ENCODE measurements at places on chromosomes 6 and 20.

- no peak for DNase-seq
These were observed 195.7 kb upstream of the KCNG1 start for GRCh38 chr20:51218603-51219002.

GRCh38 chr6:136475686-136476085, 74.5 kb downstream of the MAP7 start:
- DNase-seq: no peak

DNA sequence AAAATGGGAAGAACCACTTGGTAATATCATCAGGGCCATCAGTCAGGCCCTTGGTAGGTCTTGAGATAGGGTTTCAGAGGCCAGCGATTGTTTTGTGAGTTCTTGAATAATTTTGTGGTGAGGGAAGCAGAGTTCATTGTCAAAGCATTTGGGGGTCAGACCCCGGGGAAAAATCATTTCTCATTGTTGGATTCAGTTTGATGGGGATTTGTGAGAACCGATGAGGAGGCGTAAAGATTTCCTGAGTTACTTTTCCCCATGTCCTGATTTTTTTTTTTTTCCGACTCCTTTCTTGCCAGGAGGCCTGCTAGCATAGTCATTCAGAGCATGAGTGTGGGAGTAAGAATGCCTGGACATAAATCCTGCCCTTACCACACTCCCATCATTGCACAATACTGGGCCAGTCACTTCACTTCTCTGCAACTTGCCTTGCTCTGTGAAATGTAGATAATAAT, 60.3 kb downstream of the TSHZ2 start:
- no peak for DNase-seq

DNA sequence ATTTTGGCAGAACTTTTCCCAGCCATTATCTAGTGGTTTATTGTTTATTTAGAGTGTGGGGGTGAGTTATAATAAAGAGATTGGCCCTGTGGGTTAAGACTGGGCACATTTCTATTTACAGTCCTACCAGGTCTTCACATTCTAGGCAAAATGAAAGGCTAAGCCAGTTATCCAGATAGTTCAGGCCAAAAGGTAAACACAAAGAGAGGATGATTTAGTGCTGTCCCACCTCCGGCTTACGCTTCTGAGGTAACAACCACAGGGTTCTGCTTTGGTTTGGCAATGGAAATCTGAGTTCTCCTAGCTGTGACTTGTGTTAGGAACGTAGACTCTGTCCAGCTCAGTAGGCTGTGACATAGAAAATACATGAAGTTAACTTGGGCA, 50.3 kb upstream of the PTPRK start:
- DNase-seq: no peak

DNA sequence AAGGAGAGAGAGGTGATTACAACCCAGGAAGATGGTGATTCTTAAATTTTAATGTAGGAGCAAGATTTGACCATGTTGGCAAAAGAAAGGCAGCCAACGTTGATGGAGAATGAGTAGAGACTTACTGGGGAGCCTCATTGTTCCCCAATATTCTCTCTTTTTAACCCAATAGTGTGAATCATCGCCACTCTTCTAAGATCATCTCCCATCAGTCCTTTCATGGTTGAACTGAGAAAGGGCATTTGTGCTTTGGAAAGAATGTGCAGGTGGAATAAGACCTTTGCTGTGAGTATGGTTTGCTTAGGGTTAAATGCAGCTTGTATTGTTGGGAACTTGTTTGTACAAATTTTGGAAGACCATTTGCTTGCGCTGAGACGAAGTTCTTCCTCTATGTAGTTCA, 231.0 kb downstream of the TBXT start:
- no peak for DNase-seq

GRCh38 chr6:134959603-134960002, 9.7 kb upstream of the ALDH8A1 start:
- DNase-seq: no peak

DNA sequence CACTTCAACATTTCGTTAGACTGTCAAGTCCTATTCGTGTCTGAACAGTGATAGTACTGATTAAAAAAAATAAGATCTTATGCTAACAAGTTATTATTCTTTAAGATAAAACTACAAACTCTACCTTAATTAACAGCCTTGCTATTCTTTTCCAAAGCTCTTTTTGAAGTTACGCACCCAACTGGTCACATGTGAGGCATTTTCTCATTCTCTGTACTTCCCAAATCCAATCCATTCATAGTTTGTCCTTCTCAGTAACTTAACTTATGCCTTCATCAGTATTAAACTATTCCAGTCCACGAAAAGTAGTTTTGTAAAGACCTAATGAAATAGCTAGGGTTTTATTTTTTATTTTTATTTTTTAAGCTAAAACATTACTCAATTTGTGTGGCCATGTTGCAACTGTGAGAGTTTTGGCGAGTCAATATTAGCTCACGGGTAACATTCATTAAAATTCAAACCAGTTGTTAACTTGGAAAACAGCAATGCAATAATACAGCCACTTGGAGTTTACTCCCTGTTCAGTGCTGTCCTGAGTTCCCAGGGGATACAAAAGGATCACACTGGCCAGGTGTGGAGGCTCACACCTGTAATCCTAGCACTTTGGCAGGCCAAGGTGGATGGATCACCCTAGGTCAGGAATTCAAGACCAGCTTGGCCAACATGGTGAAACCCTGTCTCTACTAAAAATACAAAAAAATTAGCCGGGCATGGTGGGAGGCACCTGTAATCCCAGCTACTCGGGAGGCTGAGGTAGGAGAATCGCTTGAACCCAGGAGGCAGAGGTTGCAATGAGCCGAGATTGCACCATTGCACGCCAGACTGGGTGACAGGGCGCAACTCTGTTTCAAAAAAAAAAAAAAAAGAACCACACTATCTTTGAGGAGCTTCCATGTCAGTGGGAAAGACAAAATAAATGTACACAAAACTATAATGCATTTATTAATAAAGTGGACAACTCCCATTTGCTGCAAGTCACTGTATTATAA, 27.9 kb upstream of the EEF1A1 start:
- DNase-seq: no peak

DNA sequence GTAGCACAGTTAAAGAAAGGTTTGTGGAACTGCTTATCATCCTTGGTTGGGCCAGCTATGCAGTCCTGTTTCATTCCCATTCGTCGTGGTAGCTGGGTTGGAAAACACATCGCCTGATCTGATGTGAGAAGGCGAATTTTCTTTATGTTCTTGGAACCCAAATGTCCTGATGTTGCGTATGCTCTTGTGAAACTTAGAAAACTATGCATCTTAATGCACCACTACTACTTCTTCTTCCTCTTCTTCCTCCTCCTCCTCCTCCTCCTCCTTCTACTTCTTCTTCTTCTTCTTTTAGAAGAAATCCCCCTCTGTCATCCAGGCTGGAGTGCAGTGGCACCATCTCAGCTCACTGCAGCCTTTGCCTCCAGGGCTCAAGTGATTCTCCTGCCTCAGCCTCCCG, 381.6 kb downstream of the UTRN start:
- no peak for DNase-seq

- DNase-seq: no peak
These were observed 34.0 kb upstream of the TASP1 start for GRCh38 chr20:13672690-13673089.

DNA sequence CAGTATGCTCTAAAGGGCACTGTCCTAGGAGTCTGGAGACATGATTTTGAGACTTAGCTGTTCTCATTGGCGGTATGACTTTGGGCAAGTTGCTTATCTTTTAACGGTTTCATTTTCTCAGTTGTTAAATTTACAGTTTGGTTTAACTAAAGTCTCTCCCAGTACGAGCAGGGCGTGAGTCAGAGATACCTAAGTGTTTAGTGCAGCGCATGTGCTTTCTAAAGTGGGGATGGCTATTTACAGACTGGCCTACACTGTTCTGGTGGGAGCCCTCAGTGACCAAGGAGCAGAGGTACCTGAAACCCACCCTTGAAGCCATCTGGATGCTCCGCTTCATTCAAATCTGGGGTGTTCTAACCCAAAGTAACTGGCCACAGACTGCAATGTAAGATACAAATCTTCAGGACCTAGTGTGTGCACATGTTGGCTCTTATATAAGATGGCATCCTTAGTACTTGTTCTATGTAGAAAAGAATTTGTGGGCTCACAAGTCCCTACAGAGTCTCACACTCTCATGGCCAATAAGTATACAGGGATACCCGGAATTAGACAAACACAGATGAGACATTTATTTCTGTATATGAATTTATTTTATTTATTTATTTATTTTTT, 10.7 kb downstream of the MSH5 start:
- no peak for DNase-seq

GRCh38 chr6:122713138-122713537, 66.4 kb upstream of the FABP7 start:
- DNase-seq: no peak

DNA sequence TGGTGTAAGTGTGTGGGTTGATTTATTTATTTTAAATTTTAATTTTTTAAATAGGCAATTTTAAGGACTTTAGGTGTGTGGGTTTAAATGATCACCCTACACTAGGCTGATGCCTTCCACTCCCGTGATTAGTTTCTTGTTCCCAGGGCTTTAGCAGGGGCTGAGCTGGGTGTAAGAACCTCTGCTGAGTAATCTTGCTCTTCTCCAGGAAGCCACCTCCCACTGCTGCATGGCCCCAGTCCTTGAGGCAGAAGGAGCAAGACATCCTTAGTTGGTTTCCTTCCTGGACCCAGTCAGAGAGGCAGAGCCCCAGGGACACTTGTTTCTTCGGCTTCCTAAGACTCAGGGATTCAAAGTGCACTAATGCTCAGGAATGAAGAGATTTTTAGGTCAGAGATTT, 19.8 kb upstream of the CDC5L start:
- no peak for DNase-seq

- DNase-seq: no peak
These were observed 1.9 kb downstream of the KLHL32 start for GRCh38 chr6:96926425-96926824.

- no peak for DNase-seq
These were observed 92.4 kb upstream of the CEP85L start for GRCh38 chr6:118743746-118744145.

DNA sequence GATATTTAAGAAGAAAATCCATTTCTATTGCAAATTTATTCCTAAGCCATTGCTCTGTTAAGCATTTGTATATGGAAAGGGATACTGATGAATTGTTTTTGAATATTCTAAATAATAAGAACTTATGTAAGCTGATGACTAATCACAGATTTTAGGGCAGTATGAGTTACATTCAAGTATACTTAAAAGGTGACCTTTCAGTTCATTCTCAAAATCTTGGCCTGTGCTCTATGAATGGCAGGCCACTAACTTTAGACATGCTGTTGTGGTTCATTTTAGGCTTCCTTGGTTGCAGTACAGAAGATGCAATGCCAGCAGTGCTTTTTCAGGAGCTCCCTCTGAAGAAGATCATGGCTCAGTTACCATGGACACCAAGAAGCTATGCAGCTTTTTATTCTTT, 380.4 kb downstream of the CENPW start:
- no peak for DNase-seq

DNA sequence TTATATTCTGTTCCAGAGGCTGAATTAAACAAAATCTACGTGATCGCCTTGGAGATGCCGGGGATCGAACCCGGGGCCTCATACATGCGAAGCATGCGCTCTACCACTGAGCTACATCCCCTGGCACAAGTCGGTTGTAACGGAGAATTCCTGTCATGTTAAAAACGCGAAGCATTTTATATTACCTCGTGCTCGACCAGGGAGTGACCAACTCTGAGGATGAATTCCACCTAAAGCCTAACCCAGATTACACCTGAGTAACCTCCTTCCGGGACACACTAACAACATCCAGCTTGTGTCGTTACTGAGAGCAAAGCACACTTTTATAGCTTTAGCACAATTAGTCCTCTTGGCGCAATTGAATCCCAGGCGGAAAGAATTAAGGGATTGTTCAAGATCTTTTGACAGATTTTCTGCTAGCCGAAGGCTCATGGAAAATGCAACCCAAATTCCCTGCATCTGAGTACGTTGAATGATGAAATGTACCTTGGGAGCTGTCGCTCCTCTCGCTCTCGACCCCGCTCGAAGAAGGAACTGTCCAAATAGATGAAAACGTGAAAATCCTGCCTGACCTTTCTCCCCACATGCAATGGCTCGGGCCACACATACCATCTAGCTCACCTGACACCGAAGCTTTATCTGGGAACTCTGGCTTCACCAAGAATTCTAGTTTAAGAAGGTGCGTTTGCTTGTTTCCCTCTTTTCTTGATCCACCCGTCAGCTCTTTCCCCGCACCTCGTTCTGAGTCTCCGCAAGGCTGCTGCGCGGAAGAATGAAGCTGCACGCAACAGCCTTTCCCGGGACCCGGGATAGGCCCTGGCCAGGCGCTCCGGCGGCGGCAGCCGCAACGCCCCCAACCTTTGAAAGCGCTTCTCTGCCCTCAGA, 148.3 kb downstream of the GPX5 start:
- peak; percentile 79 for DNase-seq

DNA sequence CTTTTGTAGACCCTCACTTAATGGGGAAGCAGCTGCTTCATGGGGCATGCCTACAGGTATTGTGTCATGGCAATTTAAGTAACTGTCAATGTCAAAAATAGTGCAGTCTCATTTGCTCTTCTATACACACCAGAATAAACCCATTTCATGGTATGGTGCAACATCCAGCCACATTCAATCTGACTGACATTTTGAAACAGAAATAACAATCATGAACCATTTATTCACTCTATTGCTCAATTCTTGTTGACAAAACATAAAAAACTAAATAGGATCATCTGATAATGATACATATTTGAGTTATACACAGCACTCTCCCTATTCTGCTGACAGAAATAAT, 122.9 kb downstream of the MAP7 start:
- no peak for DNase-seq

DNA sequence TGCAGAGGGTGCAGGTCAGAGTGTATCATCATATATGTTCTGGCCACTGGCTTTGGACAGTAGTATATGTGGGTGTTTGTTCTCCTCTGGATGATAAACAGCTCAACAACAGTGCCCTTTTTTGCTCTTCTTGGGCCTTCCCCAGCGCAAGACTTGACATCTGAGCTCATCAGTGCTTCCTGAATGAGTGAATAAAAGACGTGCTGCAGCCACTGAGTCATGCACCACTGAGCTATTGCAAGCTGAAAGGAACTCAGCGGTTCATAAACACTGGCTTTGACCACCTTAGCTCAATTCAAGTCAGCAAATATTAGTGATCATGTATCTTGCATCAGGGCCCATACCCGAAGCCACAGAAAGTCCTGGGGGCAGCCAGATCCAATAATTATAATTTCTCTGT, 105.3 kb upstream of the KCNG1 start:
- no peak for DNase-seq

GRCh38 chr6:105087571-105088211, 92.1 kb downstream of the POPDC3 start:
- peak; percentile 23 for DNase-seq

DNA sequence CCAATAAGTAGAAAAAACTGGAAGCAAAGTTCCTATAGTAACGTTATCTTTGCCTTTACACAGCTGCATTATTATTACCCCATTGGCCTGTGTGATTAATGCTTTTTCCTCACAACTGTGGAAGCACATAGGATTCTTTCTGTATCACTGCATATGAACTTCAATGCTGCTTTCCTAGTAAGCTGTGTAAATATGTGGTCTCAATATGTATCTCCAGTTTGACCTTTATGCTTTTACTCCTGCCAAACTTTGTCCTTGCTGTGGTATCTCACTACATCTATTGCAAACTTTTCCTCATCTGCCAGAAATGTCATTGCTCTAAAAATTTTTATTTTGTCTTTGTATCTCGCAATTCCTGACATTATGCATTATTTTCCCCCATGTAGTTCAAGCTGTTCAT, 168.6 kb downstream of the ZFAND3 start:
- no peak for DNase-seq

- DNase-seq: no peak
These were observed 1.1 kb upstream of the DACT2 start for GRCh38 chr6:168320634-168321033.
